ENCODE measurements at places on chromosomes 7 and 10.

DNA sequence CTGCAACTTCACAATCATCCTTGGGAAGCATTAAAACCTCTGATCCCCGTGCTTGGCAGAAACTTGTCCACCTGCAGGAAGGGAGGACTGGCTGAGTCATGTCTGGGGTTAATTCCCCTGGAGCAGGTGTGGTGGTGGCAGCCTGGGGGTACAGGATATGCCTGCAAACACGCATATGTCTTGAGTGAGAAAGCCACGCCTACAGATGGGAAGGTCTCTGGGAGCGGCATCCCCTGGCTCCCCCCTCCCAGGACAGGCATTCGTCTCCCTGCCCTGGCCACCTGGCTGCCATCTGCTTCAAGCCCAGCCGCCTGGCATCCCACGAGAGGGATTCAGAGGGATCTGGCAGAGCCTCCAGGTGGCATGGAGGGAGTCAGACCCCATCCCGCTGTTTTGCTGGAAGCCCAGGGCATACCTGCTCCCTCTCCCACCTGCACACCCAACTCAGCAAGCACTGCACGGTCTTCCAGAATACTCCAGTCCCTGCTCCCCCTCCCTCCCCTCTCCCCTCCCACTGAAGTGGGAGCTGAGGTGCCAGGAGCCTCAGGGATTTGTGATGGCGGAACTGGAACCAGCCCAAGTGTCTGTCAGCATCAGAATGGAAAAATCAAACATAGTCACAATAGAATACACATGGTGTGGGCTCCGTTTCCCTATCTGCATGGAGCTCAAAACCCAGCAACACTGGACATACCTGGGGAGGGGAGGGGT, 61.0 kb downstream of the CAMK2B start:
- no peak for DNase-seq

DNA sequence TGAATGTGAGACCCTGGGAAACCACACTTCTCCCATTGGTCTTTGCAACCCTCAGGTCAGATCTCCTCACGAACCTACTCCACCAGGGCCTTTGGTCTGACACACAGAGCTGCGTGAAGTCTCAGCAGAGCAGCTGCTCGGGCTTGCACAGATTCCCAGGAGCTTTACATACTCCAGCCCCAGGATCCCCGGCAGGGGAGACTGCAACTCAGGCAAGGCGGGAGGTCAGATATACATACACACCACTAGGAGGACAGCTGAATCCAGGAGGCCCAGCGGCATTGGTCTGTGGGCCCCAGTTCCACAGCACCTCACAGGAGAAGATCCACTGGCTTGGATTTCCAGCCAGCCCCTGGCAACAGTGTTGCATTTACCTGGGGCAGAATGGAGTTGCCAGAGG, 239.2 kb downstream of the GPAM start:
- DNase-seq = no peak

- peak; percentile 45 for DNase-seq
Observed at GRCh38 chr7:105808703-105809590, 67.5 kb downstream of the ATXN7L1 start.

DNA sequence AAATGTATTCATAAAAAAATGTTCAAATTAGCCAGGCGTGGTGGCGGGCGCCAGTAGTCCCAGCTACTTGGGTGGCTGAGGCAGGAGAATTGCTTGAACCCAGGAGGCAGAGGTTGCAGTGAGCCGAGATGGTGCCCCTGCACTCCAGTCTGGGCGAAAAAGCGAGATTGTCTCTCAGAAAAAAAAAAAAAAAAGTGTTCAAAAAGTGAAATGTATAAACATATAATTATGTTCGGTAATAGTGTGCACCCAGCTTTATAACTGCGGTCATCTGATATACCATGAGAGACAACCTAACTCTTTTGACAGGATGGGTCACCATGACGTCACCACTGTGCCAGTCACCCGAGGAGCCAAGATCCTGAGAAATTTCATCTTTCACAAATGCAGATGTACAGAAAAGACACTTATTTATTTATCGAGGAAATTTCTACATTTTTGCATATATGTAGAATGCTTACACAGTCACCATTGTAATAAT, 594 bp upstream of the RP9 start:
- peak; percentile 22 for DNase-seq

- no peak for DNase-seq
Observed at GRCh38 chr10:29600821-29601220, 34.0 kb downstream of the SVIL start.
